ENCODE measurements at places on chromosomes 16 and 17.

DNA sequence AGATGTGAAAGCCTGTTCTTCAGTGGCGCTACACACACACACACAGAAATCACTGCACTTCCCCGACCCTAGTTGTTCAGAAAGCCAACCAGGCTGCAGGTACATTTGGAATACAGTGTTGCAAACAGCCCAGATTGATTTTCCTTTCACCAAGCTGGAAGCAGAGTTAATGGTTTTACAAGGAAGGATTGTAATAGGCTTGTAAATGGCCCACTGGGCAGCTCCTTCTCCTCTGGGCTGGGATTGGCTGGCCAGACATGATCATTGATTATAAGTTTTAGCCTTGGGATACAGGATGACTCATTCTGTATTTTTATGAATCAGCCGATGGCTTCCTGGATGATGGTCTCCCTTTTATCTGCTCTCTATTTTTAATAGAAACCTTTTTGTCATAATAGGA lies 2.5 kb downstream of the VAT1L start:
- no peak for DNase-seq

- no peak for DNase-seq
These were observed 15.8 kb upstream of the ITGAD start for GRCh38 chr16:31377210-31377903.

GRCh38 chr16:53773150-53773846 lies 69.3 kb downstream of the FTO start:
- DNase-seq: peak; percentile 77

- peak; percentile 56 for DNase-seq
These were observed 13.1 kb downstream of the CCR7 start for GRCh38 chr17:40551879-40552768.

GRCh38 chr17:2227025-2227699 lies 76.4 kb downstream of the SMG6 start:
- DNase-seq: no peak

DNA sequence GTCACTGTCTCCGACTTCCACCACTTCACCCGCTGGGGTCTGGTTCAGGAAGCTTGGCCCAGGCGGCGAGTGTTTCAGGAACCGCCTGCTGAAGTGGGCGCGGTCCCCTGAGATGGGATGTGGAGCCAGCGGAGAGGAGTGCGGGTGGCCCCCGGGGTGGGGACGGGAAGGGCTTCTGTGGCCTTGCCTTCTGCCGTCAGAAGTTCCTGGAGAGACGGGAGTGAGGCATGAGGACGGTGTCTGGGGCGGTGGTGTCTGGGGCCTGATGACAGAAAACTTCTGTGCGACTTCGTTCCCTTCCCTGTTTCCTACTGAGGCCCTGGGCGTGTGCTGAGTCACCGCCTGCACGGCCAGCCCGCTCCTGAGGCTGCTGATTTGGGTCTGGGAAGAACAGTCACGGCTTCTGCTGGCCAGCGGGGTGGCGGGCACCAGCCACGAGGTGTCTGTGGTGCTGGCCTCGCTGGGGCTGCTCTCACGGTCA lies 12.3 kb upstream of the NLRC3 start:
- DNase-seq: no peak

DNA sequence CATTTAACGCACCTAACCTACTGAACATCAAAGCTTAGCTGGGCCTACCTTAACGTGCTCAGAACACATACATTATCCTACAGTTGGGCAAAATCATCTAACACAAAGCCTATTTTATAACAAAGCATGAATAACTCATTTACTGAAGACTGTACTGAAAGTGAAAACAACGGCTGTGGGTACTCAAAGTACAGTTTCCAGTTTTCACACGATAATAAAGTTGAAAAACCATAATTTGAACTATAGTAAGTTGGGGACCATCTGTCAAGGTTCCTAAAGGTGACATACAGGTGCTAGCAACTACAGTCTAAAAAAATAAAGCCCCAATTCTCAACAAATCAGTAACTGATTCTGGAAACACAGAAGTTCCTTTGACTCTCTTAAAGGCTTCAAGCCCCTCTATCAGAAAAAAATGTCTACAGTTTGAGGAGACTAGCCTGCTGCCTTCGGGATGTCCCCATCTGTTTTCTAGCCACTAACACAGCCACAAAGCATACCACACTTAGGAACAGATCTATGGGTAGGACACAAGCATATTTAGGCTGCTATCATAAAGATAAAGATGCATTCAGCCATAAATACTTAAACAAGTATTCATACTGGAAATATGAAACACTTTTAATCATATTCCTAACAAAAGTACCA lies 71.3 kb downstream of the KANSL1 start:
- DNase-seq: no peak

- DNase-seq: no peak
These were observed 22.6 kb downstream of the SCNN1B start for GRCh38 chr16:23324727-23325126.

DNA sequence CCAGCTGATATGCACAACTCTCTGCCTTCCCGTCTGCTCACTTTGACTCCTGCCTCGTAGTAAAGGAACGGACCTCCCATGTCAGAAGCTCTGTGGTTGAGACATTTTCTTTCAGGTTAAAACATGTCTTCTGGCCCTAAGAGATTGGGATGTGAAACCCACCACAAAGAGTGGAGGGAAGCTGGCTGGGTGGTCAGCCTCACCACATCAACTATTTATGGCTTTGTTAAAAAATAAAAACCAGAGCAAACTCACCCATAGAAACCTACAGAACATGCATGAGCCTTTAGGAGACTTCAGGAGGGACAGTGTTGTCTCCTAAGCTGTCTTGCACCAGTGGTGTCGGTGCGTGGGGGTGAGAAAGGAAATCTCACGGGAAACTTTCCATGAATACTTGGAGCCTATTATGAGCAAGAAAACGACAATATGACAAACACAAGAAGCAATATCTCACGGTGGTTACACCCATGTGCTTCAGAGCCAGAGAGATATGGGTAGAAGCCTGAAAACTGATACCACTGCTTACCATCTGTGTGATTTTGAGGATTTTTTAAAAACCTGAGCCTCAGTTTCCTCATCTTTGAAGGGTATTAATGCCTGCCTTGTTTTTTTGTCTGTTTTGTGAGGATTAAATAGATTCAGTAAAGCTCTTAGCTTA lies 61.7 kb upstream of the XYLT1 start:
- no peak for DNase-seq

DNA sequence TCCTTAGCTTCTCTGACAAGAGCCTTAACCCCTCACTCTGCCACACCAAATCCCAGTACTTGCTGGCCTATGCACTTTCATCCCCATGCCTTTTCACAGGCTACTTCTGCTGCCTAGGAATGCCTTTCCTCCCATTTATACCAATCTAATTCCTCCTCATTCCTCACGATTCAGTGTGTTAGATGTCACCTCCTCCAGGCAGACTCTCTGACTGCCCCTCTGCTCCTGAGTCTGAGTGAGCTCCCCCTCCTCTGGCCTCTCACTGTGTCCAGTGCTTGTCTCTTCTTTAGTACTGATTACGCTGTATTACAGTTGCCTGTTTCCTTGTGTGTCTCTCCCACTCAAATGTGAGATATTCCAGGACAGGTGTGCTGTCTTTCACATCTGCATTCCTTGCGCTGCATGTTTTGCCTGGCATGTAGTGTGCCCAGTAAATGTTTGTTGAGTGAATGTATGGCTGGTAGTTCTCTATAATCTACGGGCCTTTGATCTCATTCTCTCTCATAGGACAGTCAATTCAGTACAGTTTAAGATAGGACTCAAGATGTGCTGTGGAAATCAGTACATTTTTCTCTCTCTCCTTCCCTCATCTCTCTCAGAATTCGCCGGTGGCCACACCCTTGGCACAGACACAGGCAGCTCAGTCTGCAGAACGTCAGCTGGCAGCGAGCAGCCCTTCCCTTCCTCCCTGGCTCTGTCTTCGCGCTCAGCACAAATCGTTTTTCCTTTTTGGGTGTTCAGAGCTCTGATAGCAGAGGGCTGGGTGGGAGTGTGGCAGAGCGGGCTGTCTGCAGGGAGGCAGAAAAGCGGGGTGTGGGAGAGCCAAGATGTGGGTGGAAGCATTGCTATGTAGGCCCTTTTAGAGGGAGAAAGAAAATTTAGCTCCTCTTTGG lies 18.5 kb downstream of the ARL4D start:
- no peak for DNase-seq

DNA sequence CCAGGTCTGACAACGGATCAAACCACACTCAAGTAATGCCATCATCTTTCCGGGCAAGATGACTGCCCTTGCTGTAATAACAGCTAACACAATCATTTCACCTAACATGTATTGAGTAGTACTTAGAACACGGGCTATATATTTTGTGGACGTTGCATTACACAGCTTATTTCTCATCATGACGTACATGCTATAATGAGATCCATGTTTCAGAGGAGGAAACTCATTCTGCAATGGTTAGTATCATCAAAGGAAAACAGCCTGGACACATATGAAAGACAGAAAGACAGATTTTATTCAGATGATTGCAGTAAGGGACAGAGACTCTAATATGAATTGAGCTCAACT lies 446.7 kb downstream of the HS3ST3B1 start:
- DNase-seq: no peak

GRCh38 chr16:85229869-85230462 lies 117.7 kb upstream of the CIBAR2 start:
- no peak for DNase-seq

DNA sequence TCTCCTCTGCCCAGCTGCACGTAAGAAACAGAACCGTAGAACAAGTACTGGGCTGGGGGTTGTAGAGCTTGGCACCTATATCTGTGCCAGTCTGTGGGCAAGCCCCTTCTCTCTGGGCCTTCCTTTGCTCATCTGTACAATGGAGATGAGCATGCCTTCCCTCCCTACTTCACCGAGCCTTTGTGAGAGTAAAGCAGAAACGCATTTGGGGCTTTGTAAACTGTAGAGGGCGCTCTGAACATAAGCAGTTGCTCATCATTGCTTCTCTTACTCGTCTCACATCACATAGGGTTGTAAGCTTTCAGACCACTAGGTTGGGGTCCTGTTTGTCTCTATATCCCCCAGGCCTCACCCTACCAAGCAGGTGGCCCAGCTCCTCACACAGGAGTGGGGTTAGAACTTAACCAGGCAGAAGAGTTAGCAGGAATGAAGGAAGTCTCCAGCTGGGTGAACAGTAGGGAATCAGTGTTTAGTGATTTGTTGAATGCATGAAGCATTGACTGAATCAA lies 15.1 kb downstream of the SAMD14 start:
- peak; percentile 63 for DNase-seq

DNA sequence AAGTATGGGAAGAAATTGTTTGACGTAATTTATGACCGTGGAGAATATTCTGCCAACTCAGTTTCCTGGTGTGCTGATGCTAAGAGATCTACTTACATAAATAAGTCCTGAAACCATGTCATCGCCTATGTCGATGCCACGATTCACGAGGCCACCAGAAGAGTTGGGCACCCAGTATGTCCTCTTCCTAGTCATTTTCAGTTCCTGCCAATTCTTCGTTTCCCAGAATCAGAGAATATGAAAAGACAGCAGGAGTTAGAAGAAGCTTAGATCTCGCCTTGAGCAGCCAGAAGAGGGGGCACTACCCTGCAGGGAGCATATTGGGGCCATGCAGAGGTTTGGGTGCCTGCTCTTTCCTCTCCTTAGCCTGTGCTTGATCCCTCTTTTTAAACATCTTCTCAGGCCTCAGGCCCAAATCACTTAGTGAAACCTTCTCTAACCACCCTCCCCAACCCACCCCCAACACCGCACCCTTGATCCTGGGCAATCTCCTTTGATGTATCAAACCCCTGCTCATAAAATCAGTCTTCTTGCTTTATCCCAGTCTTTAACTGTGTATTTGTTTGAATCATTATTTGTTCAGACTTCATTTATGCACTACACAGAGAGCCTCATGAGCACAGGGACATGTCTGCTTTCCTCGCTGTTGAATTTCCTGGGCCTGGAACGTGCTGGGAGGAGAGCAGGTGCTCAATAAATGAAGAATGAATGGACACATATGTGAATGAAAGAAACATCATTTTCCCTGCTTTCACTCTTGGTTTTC lies 12.2 kb upstream of the LONP2 start:
- DNase-seq: peak; percentile 48

GRCh38 chr16:67390816-67391423 lies 2.4 kb downstream of the TPPP3 start:
- no peak for DNase-seq

- DNase-seq: no peak
These were observed 2.0 kb downstream of the HAS3 start for GRCh38 chr16:69107316-69107962.

DNA sequence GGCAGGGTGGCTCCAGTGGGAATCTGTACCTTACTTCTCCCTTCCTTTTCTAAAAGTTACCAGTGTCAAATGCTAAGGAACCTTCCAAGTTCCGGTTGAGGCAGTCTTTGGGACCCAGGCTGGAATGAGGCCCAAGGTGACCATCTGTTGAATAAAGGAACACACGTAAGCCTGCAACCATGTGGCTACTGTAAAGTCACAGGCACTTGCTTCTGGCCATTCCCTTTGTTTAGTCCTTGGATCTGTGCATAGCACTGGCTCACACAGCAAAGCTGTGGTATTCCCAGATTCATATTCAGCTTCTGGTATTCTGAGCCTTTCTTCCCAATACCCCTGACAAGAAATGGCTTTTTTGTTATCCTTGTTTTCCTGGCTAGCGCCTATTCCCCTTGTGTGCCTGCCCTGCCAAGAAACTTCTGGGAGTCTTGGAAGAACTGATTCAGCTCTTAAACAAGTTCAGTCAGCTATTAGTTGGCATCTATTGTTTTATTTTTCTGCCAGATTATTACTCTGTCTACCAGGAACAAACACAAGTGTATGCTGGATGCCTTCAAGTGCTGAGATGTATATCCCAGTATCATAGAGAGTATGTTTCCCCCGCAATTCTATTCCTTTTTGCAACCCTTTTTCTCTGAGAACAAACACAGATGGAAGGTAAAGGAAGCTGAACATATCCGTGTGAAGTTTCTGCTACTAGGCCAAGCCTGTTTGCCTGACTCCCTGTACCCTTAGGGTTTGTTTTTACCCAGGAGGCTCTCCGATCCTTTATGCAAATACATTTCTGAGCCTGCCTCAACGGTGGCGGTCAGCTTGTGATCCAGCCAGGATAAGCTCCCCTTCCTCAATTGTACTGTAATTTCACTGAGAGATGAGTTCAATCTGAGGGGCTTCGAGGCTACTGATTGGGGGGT lies 13.2 kb downstream of the TMEM238L start:
- no peak for DNase-seq

DNA sequence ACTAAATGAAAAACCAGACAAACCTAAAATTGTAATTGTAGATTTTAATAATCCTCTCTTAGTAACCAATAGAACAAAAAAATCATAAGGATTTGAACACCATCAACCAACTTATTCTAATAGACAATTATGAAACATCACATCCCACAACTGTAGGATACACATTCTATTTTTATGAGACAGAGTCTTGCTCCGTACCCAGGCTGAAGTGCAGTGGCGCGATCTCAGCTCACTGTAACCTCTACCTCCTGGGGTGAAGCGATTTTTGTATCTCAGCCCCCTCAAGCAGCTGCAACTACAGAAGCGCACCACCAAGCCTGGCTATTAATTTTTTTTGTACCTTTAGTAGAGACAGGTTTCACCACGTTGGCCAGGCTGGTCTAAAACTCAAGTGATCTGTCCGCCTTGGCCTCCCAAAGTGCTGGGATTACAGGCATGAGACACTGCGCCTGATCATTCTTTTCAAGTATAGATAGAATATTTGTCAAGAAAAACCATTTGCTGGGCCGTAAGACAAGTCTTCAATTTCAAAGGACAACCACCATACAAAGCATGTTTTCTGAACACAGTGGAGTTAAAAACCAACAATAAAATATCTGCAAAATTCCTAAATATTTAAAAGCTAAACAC lies 49.8 kb downstream of the CREBBP start:
- no peak for DNase-seq
